Anterior cingulate cortex (tissue), 58 donors: ENCODE measurements at places on chromosomes 2 and 18.

DNA sequence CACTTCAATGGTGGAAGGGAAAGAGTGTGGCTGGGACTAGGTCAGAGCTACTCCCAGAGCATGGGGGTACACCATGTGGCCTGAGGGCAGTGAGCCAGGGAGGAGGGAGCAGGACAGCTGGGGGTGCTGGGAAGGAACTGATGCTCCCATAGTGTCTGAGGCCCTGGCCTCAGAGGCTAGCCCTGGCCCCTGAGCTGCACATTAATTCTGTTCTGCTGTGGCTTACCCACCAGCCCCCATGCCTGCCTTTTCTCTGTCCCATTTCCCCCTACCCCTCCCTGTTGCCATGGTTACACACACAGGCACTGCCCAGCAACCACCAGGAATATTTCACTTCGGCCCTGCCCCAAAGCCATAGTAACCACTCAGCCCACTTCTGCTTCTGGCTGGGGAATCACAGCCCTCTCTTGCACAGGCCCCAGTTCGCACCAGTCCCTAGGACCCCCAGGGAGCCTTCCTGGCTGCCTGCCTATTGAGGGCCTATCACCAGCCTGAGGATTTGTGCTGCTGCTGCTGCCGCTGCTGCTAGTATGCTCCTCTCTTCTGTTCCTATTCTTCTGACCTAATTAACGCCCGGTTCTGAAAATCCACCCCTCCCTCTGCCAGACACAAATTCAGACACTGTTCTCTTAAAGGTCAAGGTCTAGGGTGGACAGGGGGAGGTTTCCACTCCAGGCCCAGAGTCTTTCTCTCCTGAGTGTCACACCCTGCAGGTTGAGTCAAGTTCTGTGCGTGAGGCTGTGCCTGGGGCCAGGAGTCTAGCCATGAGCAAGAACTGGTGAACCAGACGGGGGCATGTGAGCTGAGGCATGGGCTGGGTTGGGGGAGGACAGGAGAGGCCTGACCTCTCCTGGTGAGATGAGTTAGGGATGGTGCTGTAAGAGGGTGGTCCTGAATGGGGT is 87.1 kb upstream of the MCFD2 start:
- peak; percentile 88 for DNase-seq

DNA sequence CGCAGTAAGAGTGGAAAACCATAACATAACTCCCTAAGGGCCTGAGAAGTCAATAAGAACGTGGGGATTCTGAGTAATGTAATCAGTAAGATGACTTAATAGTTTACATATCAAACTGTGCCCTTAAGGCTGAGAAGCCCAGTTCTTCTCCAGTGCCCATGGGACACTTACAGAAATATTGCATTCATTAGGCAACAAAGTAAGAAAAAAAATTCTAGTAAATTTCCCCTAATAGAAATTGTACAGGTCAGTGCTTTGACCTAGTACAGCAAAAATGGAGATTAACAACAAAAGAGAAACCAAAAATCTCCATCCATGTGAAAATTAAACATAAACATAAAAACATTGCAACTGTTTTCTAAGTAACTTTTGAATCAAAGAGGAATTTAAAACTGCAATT is 139.8 kb upstream of the HS6ST1 start:
- DNase-seq = no peak

- no peak for DNase-seq
Measured at GRCh38 chr2:71613403-71613952, 160.1 kb downstream of the DYSF start.

- peak; percentile 16 for DNase-seq
Measured at GRCh38 chr18:45321520-45321919, 293.8 kb upstream of the SLC14A2 start.

GRCh38 chr2:62727876-62728566 is 22.5 kb downstream of the EHBP1 start:
- DNase-seq = no peak

DNA sequence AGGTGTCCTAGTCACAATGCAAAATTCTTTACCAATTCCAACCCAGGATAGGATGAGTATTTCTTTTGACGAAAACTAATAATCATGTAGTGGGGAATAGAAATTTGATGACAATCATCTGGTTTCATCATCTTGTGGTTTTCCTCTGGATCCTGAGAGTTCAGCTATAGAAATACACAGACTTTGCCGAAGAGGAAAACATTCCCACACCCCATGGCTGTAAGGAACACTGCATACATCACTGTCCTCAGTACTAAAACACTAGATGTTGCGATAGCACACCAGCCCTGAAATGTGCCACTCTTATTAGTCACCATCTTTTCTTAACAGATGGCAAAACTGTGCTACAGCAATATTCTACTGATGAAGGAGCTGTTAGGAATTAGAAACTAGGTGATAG is 29.4 kb downstream of the CERKL start:
- no peak for DNase-seq

- no peak for DNase-seq
Measured at GRCh38 chr2:28175028-28175427, 217.6 kb upstream of the FOSL2 start.
